Suppressor macrophage treated with lipopolysaccharide for 1 hour (primary cell): ENCODE measurements at places on chromosomes 7 and 10.
A peak's percentile ranks its signal among the peaks of the same experiment; 100 is the strongest.

GRCh38 chr7:122746948-122747347 lies 44.2 kb upstream of the RNF148 start:
- DNase-seq, result no peak

DNA sequence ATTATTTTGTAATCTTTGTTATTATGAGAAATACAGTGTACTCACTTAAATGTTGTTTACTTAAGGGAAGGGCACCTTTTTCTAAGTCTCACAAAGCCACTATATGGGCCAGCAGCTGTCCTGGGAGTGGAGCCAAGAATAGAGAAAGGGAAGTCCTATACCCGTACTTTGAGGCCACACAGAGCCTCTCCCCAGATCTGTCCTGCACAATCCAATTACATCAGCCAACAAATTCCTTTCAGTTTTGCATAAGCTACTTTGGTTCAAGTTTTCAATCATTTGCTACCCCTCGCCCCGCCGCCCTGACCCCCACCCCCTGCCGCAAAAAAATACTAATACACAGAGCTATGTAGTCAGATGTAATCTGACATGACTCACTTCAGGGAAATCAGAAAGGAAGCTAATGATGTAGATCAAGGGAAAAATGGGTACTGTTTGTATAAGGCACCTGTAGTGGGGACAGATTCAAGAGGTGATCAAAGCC lies 297.4 kb upstream of the NEBL start:
- no peak for DNase-seq

- no peak for DNase-seq
These were observed 635 bp downstream of the ZNF32 start for GRCh38 chr10:43648095-43648397.

GRCh38 chr7:17369691-17370426 lies 71.4 kb downstream of the AHR start:
- DNase-seq, result peak; percentile 84

DNA sequence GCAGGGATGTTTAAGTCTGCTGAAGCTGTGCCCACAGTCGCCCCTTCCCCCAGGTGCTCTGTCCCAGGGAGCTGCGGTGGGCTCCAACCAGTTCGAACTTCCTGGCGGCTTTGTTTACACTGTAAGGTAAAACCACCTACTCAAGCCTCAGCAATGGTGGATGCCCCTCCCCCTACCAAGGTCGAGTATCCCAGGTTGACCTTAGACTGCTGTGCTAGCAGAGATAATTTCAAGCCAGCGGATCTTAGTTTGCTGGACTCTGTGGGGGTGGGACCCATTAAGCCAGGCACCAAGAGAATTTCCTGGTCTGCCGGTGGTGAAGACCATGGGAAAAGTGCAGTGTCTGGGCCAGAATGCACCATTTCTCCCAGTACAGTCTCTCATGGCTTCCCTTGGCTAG lies 56.0 kb downstream of the CCDC7 start:
- no peak for DNase-seq

- peak; percentile 72 for DNase-seq
These were observed 103.2 kb downstream of the NRBF2 start for GRCh38 chr10:63236113-63236935.

DNA sequence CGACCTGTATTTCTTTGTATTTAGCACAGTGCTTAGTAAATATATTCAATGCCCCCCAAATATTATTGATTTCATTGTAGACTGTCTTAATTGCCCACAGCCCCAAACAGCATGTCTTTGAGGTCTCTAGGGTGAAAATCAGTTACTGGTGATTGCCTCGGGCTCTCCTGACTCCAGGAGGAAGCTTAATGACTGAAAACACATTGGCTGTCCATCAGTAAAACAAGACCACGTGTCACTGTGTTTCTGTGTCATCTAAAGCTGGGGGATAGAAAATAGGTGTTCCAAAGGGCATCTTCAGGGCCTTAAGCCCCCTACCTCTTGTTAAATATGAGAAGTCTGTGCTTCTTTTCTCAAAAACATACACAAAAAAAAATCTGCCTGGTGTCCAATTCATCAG lies 67.9 kb downstream of the CACNA2D1 start:
- DNase-seq, result no peak

DNA sequence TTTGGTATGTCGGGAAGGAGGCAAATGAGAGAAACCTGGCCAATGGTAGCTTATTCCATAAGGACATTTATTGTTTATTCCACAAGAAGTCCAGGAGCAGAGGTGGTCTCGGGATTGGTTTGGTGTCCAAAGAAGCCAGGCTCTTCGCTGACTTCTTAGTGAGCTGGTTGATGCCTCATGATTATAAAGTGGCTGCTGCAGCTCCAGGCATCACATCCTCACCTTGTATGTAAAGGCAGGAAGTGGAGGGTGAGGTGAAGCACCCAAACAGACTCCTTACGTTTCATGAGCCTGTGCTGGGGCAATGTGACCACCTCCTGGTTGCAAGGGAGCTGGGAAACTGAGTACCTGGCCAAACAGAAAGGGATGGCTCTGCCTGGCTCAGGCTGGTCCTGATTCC lies 92.4 kb downstream of the MYL10 start:
- no peak for DNase-seq

- DNase-seq, result no peak
These were observed 77.0 kb downstream of the SLC25A13 start for GRCh38 chr7:96244992-96245292.

DNA sequence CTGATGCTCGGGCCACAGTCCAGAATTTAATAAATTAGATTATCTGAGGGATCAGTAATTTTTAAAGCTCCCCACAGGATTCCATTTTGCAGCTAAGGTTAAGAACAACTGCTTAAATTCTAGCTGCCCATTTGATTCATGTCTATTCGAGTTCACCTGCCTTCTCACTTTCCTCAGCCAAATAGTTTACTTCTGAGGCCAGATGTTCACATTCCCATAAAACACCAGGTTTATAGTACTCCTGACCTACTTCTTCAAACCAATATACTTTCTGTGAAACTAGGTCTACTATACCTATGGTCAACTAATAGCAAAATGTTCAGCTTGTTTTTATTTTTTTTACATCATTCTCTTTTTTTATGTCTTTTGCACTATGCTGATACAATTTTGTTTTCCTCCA lies 86.3 kb downstream of the GPR158 start:
- no peak for DNase-seq

GRCh38 chr10:44311563-44312051 lies 73.3 kb downstream of the CXCL12 start:
- no peak for DNase-seq

DNA sequence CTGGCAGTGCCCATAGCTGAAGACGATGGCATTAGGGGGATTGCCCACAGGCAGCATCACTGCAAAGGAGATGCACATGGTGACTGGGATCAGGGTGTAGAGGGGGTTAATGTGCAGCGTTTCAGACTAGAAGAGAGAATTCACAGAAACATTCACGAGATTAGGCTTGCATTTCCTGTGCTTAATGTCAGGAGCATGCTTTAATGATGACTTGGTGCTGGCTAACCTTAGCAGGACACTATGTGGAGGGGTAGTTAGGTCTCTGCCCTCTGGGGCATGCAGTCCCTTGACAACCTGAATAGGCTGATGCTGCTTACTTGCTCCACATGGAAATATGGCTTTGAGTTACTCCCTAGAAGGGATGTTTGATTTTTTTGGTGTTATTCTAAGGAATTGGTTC lies 21.8 kb downstream of the STMP1 start:
- no peak for DNase-seq

DNA sequence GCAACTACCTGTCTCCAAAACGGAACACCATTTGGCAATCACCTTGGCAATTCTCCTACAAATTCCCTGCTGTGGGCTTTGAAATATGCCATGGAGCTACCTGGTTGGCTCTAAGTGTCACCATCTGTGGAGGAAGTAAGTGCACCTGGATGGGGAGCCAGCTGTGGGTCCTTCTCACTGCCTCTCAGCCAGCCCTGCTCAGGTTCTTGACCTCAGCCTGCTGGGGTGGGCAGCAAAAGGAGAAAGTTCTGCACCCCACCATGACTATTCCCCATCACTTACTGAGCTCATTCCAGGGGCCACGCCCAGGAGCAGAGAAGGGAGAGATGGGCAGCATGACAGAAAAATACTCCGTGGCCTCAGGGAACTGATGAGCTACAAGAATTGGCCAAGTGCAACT lies 158.7 kb downstream of the TNS3 start:
- DNase-seq, result no peak

- no peak for DNase-seq
These were observed 11.1 kb downstream of the C10orf62 start for GRCh38 chr10:97600616-97601015.

DNA sequence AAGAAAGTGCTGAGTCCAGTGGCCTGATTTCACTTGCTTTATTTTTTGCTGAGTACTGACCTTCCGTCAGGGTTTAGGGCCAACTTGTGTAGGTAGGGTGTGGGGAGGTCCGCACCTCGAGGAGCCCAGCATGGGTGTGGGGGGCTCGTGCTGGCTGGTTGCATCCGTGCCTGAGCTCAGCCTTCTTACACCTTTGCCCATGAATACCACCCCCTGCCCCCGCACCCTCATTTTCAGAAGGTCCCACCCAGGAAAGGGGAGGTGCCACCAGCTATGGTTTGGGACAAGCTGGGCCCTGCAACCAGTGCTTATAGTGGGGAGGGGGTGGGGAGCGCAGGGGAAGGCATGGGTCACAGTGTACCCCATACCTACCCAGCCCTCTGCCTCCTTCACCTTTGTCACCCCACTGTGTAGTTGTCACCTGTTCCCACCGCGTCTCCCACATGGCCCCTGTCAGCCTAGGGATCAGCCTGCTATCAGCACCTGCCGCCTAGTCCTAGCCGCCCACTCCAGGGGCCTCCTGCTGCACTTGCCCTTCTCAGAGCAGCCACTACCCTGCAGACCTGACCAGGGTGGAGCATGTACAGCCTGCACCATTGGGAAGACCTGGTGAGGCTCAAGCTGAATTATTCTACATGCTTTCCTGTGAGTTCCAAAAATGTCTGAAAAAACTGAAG lies 146.2 kb upstream of the RET start:
- DNase-seq, result no peak

DNA sequence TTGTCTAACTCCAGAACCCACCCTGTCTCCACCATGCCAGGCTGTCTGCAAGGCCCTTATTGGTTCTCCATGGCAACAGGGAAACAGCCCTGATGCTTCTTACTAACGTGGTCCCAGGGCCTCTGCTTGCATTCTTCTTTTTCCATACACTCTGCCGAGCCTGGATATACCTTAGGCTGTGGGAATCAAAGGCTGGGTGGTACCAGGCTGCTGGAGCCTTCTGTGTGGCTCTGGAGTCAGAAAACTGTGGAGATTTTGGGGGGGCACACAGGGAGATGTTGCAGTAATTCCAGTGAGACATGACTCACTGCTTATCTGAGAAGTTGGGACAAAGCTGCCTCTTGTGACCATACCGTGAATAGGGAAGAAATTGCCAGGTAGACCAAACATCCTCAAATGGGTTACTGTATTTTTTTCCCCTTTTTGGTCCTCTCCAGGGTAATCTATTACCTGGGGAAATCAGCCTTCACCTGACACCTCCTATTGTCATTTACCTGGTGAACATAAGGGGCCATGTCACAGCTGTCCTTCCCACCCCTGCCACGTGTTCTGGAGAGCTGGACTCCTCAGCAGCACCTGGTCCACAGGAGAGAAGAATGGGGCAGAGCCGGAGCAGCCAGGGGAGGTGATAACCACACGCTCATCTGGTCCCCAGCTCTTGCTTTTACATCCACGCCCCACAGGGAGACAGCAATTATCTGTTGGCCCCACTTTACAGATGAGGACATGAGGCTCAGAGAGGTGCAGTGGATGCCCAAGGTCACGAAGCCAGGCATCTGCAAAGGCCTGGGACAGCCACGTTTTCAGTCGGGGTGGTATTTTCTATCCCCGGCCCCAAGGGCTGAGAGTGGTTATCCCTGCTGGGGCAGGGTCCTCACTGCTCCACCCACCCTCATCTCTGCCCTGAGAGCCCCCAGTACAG lies 4.6 kb downstream of the CHST3 start:
- no peak for DNase-seq

DNA sequence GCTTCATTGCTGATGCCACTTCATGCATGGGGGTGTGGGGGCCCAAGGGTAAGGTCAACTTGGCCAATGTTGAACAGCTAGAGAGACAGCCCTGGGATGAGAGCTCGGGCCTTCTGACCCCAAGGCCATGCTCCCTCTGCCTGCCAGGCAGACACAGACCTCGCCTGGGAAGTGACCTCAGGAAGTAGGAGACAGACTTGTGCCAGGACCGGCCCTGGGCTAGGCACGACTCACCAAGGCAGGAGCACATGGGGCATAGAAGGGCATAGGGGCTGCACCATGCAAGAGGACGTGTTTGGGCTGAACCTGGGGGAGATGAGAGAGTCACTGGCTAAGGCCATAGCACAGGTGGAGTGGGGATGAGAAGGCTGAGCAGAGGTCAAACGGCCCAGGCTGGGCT lies 27.1 kb downstream of the ZCCHC24 start:
- no peak for DNase-seq

DNA sequence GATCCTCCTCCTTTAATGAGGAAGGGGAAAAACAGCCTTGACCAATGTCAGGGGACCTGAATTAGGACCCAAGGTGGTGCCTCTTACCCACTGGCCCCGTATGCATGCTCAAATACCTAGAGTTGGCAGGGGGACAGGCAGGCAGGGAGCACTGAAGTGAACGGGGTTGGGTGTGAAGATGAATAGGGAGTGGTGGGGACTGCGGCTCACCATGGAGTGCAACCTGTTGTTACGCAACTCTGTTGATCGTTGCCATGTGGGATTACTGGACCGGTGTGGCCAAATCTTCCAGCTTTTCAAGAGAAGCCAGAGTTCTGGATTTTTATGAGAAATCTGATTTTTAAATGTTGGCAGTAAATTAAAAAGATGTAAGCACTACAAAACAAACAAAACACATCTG lies 48.1 kb downstream of the TLL2 start:
- no peak for DNase-seq

DNA sequence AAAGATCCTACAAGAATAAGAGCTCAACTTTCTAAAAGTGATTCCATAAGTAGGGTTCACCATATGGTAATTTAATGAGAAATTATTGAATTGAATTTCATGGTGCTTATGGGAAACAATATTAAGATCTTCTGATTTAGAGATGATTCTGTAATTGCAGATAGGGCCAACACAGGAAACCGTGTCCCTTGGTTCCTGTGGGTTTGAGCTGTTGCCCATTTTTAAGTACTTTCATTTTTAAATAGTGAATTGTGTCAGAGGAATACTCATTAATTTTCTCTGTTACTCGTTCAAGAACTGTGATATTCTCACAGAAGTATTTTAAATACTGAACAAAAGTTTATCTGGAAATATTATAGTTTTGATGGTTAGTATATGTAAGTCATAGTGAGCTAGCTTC lies 129.2 kb downstream of the SRI start:
- DNase-seq, result no peak

GRCh38 chr7:120273476-120273975 lies 551 bp downstream of the KCND2 start:
- DNase-seq, result no peak
